Neural crest cell (in vitro differentiated cells): ENCODE measurements at places on chromosomes 16 and 17.

- H3K27ac ChIP-seq: no peak overlapping the region
- no peak overlapping the region for H3K4me3 ChIP-seq
- peaks cover 5% of the 10 kb centered on the region for H3K36me3 ChIP-seq
These were observed 12.8 kb upstream of the AKTIP start for GRCh38 chr16:53515811-53516210.

DNA sequence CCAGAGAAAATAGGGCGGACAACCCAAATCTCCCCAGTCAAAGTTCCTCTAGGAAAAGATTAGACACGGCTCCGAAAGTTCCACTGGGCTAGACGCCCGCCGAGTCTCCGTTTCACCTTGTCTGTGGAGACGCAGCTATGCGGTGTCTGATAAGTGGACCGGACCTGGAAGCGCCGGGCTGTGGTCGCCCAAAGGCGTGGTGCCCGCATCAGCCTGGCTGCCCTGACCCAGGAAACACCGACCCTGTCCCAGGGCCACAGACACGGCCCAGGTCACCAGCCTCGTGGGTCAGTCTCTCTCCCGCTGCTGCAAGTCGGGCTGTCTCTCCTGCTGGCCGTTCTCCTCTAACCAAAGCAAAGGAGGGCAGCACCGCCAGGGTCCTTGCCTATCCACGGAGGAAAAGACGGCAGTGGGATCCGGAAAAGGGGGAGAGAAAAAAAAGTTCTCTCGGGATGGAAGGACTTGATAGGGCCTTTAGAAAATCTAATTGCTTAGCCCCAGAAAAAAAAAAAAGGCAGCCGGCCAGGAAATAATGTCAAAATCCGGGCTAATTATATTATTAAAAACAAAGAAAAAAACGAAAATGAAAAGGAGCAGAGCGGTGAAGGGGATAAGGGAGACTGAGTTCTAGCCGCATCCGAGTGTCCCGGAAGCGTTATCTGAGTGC lies 13.9 kb upstream of the FOXF1 start:
- DNase-seq: no peak
- no peak overlapping the region for H3K27ac ChIP-seq
- peak overlapping the region; percentile 47 for H3K4me3 ChIP-seq
- H3K4me1 ChIP-seq: peaks cover 27% of the 10 kb centered on the region
- no peaks in the 10 kb centered on the region for H3K36me3 ChIP-seq

- peaks cover 21% of the 10 kb centered on the region for H3K27me3 ChIP-seq
- H3K27ac ChIP-seq: no peak overlapping the region
- no peak for DNase-seq
- H3K36me3 ChIP-seq: peaks cover 2% of the 10 kb centered on the region
- peaks cover 31% of the 10 kb centered on the region for H3K4me1 ChIP-seq
These were observed 2.2 kb upstream of the PHLPP2 start for GRCh38 chr16:71726476-71727315.

GRCh38 chr16:82113741-82114140 lies 56.3 kb downstream of the MPHOSPH6 start:
- no peak for DNase-seq
- no peak overlapping the region for H3K27ac ChIP-seq
- no peak overlapping the region for H3K4me3 ChIP-seq
- H3K36me3 ChIP-seq: no peaks in the 10 kb centered on the region
- H3K4me1 ChIP-seq: no peaks in the 10 kb centered on the region
- H3K27me3 ChIP-seq: no peaks in the 10 kb centered on the region

GRCh38 chr17:18217412-18218015 lies 7.9 kb upstream of the LLGL1 start:
- no peak overlapping the region for H3K27ac ChIP-seq
- DNase-seq: peak; percentile 91
- H3K36me3 ChIP-seq: no peaks in the 10 kb centered on the region
- H3K4me1 ChIP-seq: no peaks in the 10 kb centered on the region
- H3K4me3 ChIP-seq: peak overlapping the region; percentile 21

- H3K4me1 ChIP-seq: peaks cover 5% of the 10 kb centered on the region
- no peak for DNase-seq
- H3K27ac ChIP-seq: no peak overlapping the region
- no peaks in the 10 kb centered on the region for H3K27me3 ChIP-seq
- H3K4me3 ChIP-seq: no peak overlapping the region
These were observed 6.8 kb upstream of the KRTAP17-1 start for GRCh38 chr17:41322094-41322902.

- H3K27me3 ChIP-seq: no peaks in the 10 kb centered on the region
- no peaks in the 10 kb centered on the region for H3K36me3 ChIP-seq
- H3K4me1 ChIP-seq: peaks cover 29% of the 10 kb centered on the region
- no peak overlapping the region for H3K27ac ChIP-seq
- H3K4me3 ChIP-seq: no peak overlapping the region
These were observed 51.5 kb downstream of the TENT4B start for GRCh38 chr16:50204453-50205108.

- H3K4me3 ChIP-seq: no peak overlapping the region
- H3K4me1 ChIP-seq: no peaks in the 10 kb centered on the region
- no peak for DNase-seq
- H3K27ac ChIP-seq: peak overlapping the region; percentile 29
- peaks cover 3% of the 10 kb centered on the region for H3K36me3 ChIP-seq
These were observed 46.3 kb upstream of the FOXF1 start for GRCh38 chr16:86464044-86464443.

DNA sequence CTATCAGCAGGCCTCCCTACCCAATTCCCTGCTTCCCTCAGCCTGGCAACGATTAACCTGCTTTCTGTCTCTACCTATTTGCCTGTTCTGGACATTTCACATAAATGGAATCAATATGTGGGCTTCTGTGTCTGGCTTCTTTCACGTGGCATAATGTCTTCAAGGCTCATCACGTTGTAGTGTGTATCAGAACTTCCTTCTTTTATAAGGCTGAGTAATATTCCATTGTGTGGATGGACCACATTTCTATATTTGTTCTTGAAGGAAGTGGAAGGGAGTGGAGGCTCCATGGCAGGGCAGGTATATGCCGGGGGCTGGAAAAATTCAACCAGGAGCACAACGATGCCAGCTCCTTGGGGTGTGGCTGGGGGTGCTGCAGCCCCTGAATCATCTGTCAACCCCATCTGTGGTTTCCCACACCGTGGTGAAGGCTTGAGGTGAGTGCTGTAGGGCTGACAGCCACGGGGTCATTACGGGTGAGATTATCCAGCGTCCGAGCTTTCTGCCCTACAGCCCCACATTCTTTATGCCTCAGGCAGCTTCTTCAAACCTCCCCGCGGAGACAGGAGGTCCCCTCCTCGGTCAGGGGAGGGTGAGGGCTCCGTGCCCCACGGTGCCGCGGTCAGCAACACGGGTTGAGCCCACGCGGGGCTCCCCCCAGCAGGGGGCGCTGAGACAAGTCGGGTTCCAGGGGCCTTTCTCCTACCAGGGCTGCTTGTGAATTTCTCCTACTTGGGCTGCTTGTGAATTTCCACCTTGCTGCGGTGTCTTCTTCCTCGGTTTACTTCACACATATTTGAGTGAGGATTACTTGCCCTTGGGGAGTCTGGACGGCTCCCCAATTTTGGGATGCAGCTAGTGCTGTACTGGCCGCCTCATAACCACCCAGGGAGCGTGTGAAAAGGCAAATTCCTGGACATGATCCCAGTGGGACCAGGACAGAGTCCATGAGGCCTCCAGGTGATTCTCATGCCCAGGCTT lies 18.3 kb upstream of the WFIKKN2 start:
- H3K27ac ChIP-seq: no peak overlapping the region
- H3K36me3 ChIP-seq: no peaks in the 10 kb centered on the region
- peaks cover 4% of the 10 kb centered on the region for H3K27me3 ChIP-seq
- peak; percentile 53 for DNase-seq

GRCh38 chr17:73309727-73310596 lies 1.8 kb downstream of the CDC42EP4 start:
- peaks cover 32% of the 10 kb centered on the region for H3K4me1 ChIP-seq
- H3K36me3 ChIP-seq: no peaks in the 10 kb centered on the region
- peak overlapping the region; percentile 93 for H3K4me3 ChIP-seq
- peak overlapping the region; percentile 98 for H3K27ac ChIP-seq
- peak; percentile 30 for DNase-seq

DNA sequence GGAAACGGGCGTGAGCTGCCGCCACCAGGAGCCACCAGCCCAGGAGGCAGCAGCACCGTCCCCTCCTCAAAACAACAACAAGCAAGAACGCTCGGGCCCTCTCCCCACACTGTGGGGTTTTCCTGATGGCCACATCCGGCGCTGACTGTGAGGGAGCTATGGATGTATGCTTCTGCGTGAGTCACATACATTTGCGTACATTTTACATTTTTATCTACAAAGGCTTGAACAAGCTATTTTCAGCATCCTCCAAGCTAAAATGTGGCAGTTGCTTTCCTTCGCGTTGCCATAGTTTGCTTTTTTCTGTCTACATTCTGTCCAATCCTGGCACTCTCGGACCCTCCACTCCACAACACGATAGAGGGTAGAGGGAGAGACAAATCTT lies 2.0 kb upstream of the ABR start:
- no peak overlapping the region for H3K27ac ChIP-seq
- H3K4me3 ChIP-seq: peak overlapping the region; percentile 84
- peaks cover 28% of the 10 kb centered on the region for H3K4me1 ChIP-seq
- H3K27me3 ChIP-seq: peaks cover 18% of the 10 kb centered on the region

DNA sequence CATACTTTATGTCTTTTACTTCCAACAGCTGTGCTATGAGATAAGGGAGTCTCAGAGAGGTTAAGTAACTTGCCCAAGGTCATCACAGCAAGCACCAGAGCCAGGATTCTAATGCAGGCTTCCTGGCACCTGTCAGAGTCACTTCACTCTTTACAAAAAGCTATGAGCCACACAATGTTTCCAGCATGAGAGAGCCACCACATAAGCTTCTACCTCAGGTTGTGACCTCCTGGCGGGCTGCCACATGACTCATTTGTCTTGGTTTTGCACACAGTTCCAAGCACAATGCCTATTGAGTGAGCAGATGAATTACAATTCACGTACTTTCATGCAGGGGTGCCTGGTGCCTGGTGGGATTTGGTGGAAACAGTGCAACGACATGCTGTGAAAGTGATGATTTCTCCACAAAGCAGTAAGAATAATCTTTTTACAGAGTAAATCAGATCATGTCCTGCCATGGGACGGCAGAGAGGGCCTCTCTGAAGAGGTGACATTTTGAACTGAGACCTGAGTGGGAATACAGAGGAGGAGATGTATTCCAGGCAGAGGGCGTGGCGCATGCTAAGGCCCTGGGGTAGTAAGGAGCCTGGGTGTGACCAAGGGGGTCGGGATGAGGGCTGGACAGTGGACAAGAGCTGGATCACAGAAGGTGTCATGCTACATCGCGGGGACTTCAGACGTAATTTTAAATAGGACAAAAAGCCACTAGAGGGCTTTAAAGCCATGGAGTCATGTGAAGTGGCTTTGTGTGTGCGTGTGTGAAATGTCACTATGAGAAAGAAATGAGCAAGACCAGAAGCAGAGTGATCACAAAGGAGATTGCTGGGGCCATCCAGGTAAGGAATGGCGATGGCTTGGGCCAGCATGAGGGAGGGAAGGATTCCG lies 53.4 kb downstream of the CACNG3 start:
- H3K27ac ChIP-seq: peak overlapping the region; percentile 29
- H3K27me3 ChIP-seq: peaks cover 20% of the 10 kb centered on the region
- H3K4me3 ChIP-seq: no peak overlapping the region
- no peaks in the 10 kb centered on the region for H3K36me3 ChIP-seq

DNA sequence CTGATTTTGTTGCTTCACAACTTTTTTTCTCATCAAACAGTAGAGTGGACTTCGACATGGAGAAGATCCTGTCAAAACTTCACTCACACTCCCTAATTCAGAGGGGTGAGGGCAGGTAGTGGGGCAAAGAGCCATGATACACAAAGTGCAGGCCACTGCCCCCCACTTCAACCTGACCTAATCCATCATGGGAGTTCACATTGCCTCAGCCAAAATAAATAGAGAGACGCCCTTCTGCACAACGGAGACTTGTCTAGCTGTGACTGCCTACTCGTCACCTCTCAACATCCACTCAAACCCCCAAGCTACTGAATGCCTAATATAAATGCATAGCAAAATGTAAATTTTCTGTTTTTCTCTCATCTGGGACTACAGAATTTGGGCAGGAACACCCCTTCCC lies 213.2 kb downstream of the PMP22 start:
- no peaks in the 10 kb centered on the region for H3K27me3 ChIP-seq
- H3K27ac ChIP-seq: peak overlapping the region; percentile 57
- no peak for DNase-seq

- no peak for DNase-seq
- no peak overlapping the region for H3K4me3 ChIP-seq
- H3K27ac ChIP-seq: no peak overlapping the region
- peaks cover 6% of the 10 kb centered on the region for H3K36me3 ChIP-seq
- no peaks in the 10 kb centered on the region for H3K27me3 ChIP-seq
These were observed 2074.3 kb downstream of the TP53TG3F start for GRCh38 chr16:35533683-35534082.

- peaks cover 30% of the 10 kb centered on the region for H3K36me3 ChIP-seq
- no peak for DNase-seq
- H3K27me3 ChIP-seq: no peaks in the 10 kb centered on the region
- H3K4me3 ChIP-seq: no peak overlapping the region
- H3K27ac ChIP-seq: no peak overlapping the region
These were observed 110.2 kb downstream of the ABCC6 start for GRCh38 chr16:16113076-16113475.

GRCh38 chr16:46817961-46818360 lies 13.0 kb downstream of the C16orf87 start:
- H3K36me3 ChIP-seq: peaks cover 10% of the 10 kb centered on the region
- H3K4me3 ChIP-seq: no peak overlapping the region
- no peak overlapping the region for H3K27ac ChIP-seq

DNA sequence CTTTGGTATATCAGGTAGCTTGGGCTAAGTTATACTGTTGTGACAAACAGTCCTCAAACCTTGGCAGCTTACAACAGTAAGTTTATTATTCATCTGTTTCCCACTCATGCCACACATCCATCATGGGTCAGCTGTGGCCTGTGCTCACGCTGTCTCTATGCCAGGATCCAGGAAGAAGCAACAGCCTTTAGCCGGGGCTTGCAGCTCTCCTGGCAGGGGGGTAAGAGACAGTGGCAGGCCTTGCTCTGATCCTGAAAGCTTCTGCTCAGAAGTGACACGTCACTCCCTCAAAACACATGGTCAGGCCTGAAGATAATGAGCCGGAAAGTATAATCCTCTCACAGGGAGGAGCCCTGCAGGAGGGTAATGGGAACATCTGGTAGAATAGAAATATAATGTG lies 377.6 kb downstream of the CPPED1 start:
- H3K4me3 ChIP-seq: no peak overlapping the region
- H3K36me3 ChIP-seq: peaks cover 5% of the 10 kb centered on the region
- no peak for DNase-seq
- H3K27ac ChIP-seq: no peak overlapping the region

DNA sequence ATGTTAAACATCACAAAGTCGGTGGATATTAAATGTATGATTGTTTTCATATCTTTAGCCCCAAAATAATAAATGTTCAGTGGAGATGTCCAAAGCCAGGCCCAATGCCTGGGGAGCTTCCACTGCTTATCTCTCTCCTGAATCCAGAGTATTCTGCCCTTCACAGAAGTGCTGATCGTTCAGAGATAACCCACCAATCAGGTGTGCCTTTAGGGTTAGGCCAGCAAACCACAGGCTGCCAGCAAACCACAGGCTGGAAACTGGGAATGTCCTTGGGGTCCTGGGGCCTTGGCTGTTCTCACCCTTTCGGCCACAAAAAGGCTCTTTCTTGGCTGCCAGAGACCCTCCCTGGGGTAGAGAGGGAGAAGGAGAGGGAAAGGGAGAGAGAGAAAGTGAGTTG lies 33.9 kb downstream of the NXN start:
- peak overlapping the region; percentile 89 for H3K27ac ChIP-seq
- no peaks in the 10 kb centered on the region for H3K27me3 ChIP-seq
- peaks cover 3% of the 10 kb centered on the region for H3K36me3 ChIP-seq

- no peak overlapping the region for H3K4me3 ChIP-seq
- no peaks in the 10 kb centered on the region for H3K36me3 ChIP-seq
- no peaks in the 10 kb centered on the region for H3K27me3 ChIP-seq
- H3K4me1 ChIP-seq: peaks cover 3% of the 10 kb centered on the region
- H3K27ac ChIP-seq: peak overlapping the region; percentile 90
- DNase-seq: peak; percentile 14
These were observed 32.8 kb upstream of the NUDT16L1 start for GRCh38 chr16:4660454-4661007.
